ENCODE measurements at places on chromosomes 6 and 20.
A peak's percentile ranks its signal among the peaks of the same experiment; 100 is the strongest.

GRCh38 chr20:3927486-3928291 lies 38.5 kb downstream of the PANK2 start:
- DNase-seq: peak; percentile 46

DNA sequence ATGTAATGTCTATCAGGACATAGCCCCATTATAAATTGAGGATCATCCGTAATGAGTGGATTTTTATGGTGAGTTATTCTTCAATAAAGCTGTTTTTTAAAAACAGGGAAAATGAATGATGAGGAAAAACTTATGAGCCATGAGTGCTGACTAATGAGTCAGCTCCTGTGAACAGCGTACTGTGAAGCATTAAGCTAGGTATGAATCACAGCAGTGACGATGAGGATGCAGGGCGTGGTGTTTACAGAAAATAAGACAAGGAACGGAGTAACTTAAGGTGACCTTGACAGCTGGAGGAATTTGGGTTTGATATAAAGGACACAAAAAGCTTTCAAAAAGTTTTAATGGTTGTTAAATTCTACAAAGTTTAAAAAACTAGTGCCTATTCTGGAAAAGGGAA lies 96.3 kb downstream of the FOXF2 start:
- peak; percentile 87 for DNase-seq

- DNase-seq: no peak
Observed at GRCh38 chr6:43929511-43929910, 159.5 kb downstream of the VEGFA start.

DNA sequence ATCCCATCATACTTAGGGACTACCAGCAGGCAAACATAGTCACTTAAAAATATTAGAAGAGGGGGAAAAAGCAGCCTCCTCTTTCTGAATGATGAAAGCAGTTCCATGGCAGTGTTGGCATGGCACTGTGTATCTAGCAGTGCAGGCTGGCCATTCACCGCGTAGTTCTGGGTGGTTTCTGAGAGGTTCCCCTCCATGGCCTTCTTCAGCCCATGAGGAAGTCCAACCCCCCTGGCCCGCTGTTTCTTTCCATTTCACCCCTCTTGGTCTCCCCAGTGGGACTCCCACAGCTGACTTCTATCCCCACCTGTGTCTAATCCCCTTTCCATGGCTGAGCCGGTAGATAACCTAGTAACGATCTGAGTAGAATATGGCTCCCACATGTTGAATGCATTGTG lies 17.0 kb downstream of the PPARD start:
- no peak for DNase-seq

GRCh38 chr6:37525460-37526357 lies 26.0 kb upstream of the CCDC167 start:
- DNase-seq: peak; percentile 43
